ENCODE measurements at places on chromosomes 2 and 18. TPM values are rescaled to one million over a fixed set of nuclear protein-coding genes. Genes with fewer than 3 reads are reported as not detected.

The SNRPD1 gene
- 34.0 TPM for total RNA-seq

The SNORC gene
- 67.5 TPM for total RNA-seq

GRCh38 chr2:100396483-100396882 lies 21.0 kb downstream of the CHST10 start:
- H3K4me3 ChIP-seq, result no peak overlapping the region
- no peaks in the 10 kb centered on the region for H3K36me3 ChIP-seq
- H3K4me1 ChIP-seq, result no peaks in the 10 kb centered on the region
- H3K27ac ChIP-seq, result no peak overlapping the region
- DNase-seq, result no peak

GRCh38 chr2:143682436-143683055 lies 553.3 kb downstream of the ARHGAP15 start:
- DNase-seq, result no peak
- H3K27ac ChIP-seq, result no peak overlapping the region
- H3K27me3 ChIP-seq, result no peaks in the 10 kb centered on the region

GRCh38 chr18:14925281-14925709 lies 177.3 kb downstream of the ANKRD30B start:
- no peaks in the 10 kb centered on the region for H3K36me3 ChIP-seq
- no peak overlapping the region for H3K27ac ChIP-seq
- no peak for DNase-seq
- H3K4me1 ChIP-seq, result no peaks in the 10 kb centered on the region

GRCh38 chr2:224847961-224848850 lies 132.0 kb upstream of the CCDC195 start:
- no peak for DNase-seq
- H3K27me3 ChIP-seq, result no peaks in the 10 kb centered on the region
- no peak overlapping the region for H3K27ac ChIP-seq

The KIAA2012 gene
- total RNA-seq, result not detected

The TCF7L1 gene
- 3.2 TPM for total RNA-seq

DNA sequence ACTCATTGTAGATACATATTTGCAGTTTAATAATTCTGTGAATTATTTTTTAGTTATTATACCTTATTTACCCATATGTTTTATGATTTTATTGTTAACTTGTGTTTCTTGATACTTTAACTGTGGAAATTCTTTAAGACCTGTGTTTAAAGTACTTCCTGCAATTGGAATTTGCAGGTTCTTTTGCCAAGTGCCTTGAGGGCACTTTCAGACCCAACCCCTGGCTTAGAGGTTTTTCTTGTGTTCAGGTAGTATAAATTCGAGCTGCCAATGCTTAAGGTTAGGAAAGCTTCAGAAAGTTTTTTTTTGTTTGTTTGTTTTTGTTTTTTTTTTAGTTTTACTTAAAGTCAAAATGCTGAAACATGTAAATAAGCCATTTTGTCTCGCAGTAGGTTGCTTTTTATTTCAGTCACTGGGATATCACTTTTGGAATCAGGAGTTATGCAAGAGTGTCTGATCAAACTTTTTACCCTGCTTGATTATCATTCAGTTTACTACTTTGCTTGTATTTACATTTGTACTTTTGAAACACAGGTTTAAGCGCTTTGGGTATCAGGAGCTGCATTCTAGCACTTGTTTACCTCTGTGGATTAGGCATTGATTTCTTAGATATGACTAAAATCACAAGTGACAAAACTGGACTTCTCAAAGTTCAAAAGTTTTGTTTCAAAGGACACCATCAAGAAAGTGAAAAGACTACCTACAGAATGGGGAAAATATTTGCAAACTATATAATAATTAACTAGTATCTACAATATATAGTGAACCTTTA lies 31.8 kb downstream of the TDRD15 start:
- no peaks in the 10 kb centered on the region for H3K36me3 ChIP-seq
- H3K27me3 ChIP-seq, result no peaks in the 10 kb centered on the region
- H3K4me3 ChIP-seq, result no peak overlapping the region
- no peak overlapping the region for H3K27ac ChIP-seq
- H3K4me1 ChIP-seq, result no peaks in the 10 kb centered on the region

The ASAP2 gene
- 61.7 TPM for total RNA-seq

DNA sequence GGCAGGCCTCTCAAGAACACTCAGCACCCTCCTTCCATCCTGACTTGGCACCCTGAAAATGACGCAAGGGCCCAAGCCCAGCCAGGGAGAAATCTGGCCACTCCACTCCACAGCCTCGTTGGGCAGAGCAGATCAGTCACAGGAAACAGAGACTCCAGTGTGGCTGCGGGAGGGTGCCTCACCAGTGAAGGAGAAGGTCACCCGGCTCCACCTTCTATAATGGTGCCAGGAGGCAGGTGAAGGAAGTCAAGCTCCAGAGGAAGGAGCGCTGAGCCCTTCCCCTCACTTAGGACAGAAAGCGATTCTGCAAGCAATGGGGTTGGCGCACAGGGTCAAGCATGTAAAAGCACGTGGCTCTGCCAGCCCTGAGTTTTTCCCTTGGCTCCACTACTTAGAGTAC lies 35.3 kb downstream of the CRACDL start:
- no peaks in the 10 kb centered on the region for H3K27me3 ChIP-seq
- no peak overlapping the region for H3K4me3 ChIP-seq
- no peak overlapping the region for H3K27ac ChIP-seq
- H3K36me3 ChIP-seq, result no peaks in the 10 kb centered on the region
- no peak for DNase-seq
- no peaks in the 10 kb centered on the region for H3K4me1 ChIP-seq

GRCh38 chr2:164737612-164738081 lies 104.0 kb downstream of the COBLL1 start:
- H3K36me3 ChIP-seq, result no peaks in the 10 kb centered on the region
- no peak overlapping the region for H3K27ac ChIP-seq
- peaks cover 5% of the 10 kb centered on the region for H3K4me1 ChIP-seq
- H3K4me3 ChIP-seq, result no peak overlapping the region

The ROCK2 gene
- 80.9 TPM for total RNA-seq

The RIT2 gene
- total RNA-seq, result not detected

The MROH2A gene
- not detected for total RNA-seq

DNA sequence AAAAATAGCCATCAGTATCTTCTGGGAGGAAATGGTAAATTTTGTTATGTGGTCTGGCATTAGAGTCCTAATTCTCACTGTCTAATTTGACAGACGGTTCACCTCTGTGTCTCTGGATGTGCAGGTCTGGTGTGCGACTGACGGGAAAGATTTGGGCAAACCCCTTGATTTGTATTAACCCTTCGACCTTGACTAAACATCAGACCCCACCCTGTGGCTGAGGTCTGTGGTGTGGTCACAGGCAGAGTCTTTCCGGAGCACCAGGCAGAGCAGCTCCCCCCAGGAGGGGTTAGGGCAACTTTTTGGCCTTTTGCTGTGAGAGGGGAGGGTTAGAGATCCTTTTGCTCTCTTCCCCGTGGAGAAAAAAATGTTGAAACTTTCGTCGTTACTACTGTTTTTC lies 6.4 kb downstream of the TWIST2 start:
- no peaks in the 10 kb centered on the region for H3K36me3 ChIP-seq
- no peaks in the 10 kb centered on the region for H3K4me1 ChIP-seq
- DNase-seq, result no peak
- no peak overlapping the region for H3K4me3 ChIP-seq
